Occipital lobe (tissue), 3 donors: ENCODE measurements at places on chromosomes 7 and 10.

GRCh38 chr10:7541137-7542087, 125.4 kb downstream of the ITIH5 start:
- no peak for DNase-seq

GRCh38 chr7:64758151-64758550, 36.1 kb upstream of the ZNF138 start:
- no peak for DNase-seq

DNA sequence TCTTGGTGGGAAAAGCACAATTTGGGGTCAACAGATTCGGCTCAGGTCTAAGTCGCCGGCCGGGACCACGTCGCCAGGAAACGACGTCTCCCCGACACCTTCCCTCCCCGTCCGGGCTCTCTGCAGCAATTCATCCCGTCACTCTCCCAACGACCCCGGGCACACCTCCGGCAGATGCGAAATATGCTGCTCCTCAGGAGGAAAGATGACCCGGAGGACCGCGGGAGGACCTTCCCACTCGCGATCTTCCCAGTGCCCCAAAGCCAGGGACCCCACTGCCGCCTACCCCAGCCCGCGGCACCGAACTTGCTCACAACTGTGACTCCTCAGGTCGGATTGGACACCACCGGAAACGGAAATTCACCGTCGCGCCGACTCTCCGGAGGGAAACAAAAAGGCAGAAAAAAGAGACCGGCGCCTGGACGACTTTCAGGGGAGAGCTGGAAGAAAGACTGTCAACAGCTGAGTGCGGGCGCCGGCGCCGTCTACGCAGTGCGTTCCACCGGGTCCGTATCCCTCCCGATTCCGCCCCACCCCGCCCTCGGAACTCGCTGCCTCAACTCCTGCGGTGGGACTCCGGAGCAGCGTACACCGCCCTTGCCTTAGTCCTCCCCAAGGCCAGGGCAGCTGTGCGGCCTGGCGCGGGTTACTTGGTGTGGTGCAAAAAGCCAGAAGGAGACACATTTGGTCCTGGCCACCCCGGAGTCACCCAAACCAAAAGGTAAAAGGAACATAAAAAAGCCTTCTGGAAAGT, 13.8 kb upstream of the SEC24C start:
- DNase-seq: peak; percentile 93

DNA sequence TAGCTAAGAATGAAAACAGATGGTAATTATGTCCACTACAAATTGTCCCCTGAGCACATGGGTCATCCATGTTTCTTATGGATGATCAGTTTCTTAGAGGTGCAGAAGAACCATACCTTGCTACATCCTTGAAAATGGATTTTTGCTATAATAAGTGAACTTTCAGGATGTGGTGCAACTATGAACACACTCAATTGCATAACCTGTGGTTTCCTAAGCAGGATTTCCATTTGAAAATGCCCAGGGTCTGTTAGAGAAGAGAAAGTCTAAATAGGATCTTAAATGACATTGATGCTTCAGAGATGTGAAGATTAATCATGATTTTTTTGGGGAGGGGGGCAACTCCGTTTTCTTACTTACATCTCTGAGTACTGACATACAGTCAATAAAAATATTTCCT, 39.6 kb upstream of the CACNB2 start:
- no peak for DNase-seq

DNA sequence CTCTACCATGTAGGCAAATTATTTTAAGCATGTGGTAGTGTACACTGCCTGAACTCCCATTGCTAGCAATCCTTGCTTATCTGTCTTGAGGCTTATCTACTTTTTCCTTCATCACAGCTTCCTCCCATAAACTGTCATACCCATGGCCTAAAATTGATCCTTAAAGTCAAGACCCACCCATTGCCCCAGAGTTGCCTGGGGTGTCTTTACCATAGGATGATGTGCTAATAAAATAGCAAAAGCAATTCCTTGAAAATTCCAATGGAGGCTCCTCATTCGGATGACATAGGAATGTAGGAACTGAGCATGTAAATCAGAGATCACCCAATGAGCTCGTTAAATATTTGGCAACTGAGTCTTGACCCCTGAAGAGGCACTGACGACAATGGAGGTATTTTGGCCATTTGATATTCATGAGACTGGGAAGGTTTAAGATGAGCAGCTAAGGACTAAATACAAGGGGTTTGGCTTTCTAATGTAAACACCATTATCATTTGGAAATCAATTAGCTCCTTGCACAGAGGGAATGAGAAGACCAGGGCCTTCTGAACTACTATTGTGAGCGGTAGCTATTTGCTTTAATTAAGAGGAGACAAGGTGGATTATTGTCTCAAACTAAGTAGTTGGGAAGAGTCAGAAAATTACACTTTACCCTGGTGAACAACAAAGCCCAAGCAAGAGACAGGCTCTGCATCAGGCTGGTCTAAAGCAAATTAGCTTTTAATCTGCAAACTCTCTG, 234.9 kb downstream of the GATA3 start:
- no peak for DNase-seq

DNA sequence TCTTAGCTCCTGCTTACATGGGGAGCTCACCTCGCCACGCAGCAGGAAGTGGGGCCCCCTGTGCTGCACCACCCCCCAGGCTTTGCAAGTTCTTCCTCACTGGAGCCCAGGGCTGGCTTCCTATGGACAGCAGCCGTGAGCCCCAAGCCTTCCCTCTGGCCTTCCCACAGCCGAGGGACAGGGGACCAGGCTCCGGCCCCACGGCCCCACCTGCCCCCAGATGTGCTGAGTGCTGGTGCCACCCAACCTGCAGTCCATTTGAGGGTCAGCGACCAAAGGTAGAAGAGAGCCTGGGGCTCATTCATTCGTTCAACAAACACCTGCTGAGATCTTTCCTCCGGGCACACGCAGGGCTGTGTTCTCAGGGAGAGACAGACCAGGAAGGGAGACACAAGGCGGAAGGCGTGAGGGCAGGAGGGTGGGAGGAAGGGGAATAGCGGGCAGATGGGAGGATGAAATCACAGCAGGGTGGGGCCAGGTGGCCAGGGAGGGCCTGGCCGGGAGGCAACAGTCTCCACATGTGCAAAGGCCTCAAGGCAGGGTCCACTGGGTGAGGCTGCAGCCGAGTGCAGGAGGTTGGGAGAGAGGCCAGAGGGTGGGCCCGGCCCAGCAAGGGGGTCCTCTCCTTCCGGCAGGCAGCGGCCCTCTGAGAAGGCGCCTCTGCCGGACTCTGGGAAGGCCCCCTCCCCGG, 100.1 kb downstream of the FOXL3 start:
- no peak for DNase-seq

DNA sequence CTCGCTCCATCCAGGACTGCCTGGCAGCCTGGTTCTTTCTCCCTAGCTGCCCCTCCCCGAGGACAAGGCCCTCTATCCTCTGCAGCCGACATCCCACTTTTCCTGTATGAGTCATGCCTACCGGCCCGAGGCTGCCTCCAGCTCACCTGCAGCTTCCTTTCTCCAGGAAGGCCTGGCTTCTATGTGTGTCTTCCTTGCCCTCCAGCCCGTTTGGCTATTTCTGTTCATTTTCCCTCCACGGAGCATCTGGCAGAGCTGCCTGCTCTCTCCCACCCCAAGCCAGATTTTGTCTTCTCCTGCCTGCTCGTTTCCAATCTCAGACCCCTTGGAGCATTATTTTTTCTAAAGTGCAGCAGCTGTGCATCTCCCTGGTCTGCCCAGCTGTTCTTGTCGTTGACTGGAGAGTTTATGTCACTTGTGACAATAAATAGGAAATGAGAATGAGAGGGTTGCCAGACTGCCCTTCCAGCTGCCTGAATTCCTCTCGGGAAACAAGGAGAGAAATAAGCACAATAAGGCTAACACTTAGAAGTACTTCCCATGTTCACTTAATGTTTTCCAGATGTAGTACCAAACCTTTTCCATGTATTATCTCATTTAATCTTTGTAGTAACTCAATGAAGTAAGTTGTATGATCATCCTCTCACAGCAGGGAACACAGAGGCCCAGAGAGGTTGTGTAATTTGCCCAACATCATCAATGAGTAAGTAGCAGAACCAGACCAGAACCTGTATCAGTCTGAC, 19.7 kb downstream of the UBTD1 start:
- no peak for DNase-seq

DNA sequence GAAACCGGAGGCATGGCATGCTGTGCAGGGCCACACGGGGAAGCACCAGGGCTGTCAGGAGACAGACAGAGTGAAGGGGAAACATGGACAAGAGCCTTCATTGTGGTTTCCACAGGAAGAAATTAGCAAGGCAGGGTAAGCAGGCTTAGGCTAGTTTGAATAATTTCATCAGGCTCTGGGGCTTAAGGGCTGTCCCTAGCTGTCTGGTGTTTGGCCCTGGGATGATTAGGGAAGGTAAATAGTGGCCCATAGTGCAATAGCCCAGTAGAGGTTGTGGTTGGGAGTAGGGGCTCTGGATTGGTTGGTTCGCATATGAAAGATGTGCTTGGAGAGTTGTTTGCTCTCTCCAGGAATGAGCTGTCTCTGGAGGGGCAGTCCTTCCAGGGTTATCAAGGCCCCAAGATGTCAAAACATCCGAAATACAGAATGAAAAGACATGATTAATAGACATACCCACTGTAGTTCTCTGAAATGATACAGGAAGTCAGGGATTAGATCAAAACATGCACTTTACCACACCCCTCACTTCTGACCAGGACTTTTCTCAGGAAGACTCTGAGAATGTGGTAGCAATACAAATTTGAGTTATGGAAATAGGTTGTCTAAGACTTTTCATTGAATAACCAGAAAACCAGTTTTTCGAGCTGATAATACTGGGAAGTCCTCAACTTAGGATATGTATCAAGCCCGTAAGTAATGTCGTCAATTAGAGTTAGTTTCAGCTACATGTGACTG, 224.9 kb upstream of the NFE2L3 start:
- no peak for DNase-seq

- DNase-seq: no peak
Observed at GRCh38 chr7:22723181-22723601, 3.8 kb upstream of the IL6 start.

GRCh38 chr7:158943713-158944112, 87.4 kb downstream of the DYNC2I1 start:
- DNase-seq: no peak

- DNase-seq: no peak
Observed at GRCh38 chr10:113820507-113820906, 33.4 kb downstream of the DCLRE1A start.

DNA sequence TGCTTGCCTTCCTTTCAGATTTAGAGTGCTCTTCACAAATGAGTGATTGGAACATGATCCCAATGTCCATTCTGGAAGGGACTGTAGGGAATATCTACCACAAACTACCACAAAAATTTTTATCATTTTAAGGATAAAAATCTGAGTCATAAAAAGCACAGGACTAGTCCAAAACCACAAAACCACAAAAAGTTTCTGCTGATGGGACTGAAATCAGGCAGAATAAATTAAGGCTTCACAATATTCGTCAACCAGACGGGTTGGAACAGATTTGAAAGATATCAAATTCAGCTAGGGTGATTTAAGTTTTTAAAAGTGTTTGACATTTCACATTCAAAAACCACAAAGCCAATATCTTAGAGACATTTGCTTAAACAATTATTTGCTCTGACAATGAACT, 100.1 kb upstream of the PTN start:
- no peak for DNase-seq

- no peak for DNase-seq
Observed at GRCh38 chr7:69732203-69732602, 133.9 kb downstream of the AUTS2 start.

- no peak for DNase-seq
Observed at GRCh38 chr7:108723381-108723814, 153.7 kb downstream of the DNAJB9 start.

GRCh38 chr10:96235326-96236089, 35.9 kb downstream of the BLNK start:
- no peak for DNase-seq

- DNase-seq: no peak
Observed at GRCh38 chr10:86376403-86376802, 9.8 kb upstream of the GRID1 start.

- no peak for DNase-seq
Observed at GRCh38 chr7:46604241-46604661, 683.2 kb upstream of the IGFBP3 start.

- DNase-seq: no peak
Observed at GRCh38 chr7:112060625-112061024, 145.6 kb downstream of the DOCK4 start.

- DNase-seq: no peak
Observed at GRCh38 chr7:42254217-42254616, 17.2 kb upstream of the GLI3 start.

GRCh38 chr10:69677985-69678654, 48.1 kb downstream of the FAM241B start:
- no peak for DNase-seq

DNA sequence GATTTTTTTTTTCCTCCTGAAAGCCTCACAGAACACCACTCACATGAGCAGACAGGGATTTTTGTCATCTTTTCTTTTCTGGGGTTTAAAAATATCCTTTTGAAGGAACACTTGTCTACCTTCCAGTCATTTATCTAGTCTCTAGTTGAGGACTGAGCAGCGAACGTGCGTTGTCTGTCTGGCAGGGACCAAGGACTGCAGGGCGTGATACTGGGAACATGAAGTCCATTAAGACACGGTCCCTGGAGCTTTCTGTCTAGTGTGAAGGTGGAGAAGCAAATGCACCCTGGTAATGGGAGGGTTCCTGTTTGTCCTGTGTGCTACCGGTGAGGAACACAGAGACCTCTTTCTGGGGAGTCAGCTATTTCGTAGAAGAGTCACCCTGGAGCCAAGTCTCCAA, 207.4 kb downstream of the TMEM178B start:
- no peak for DNase-seq

- no peak for DNase-seq
Observed at GRCh38 chr7:35254496-35255442, 869 bp upstream of the TBX20 start.

- no peak for DNase-seq
Observed at GRCh38 chr7:114718861-114719260, 203.0 kb upstream of the MDFIC start.

GRCh38 chr10:95374597-95375209, 83.9 kb upstream of the PDLIM1 start:
- DNase-seq: peak; percentile 79

- DNase-seq: no peak
Observed at GRCh38 chr7:130150587-130150986, 54.6 kb downstream of the TMEM209 start.

GRCh38 chr7:123485187-123485586, 49.2 kb downstream of the IQUB start:
- DNase-seq: no peak

- DNase-seq: no peak
Observed at GRCh38 chr10:22665329-22665728, 49.0 kb downstream of the PIP4K2A start.

GRCh38 chr10:133243593-133243992, 5.9 kb downstream of the VENTX start:
- DNase-seq: no peak

GRCh38 chr7:127391591-127392181, 822 bp downstream of the ZNF800 start:
- no peak for DNase-seq

DNA sequence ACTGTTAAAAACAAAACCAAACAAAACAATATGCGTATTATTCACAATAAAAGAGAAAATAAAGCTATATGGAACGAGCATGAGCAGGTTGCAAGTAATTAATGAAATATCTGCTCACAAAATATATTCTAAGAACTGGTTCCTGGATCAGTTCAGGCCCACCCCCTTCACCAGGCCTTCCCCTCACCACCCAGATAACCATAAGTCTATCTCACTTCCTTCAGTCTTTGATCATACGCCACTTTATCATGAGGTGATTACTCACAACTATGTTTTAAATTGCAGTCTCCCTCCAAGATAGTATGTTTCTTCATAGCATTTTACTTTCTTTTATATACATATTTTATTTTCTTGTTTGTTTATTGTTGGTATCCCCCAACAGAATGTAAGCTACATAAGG, 263.1 kb upstream of the HGF start:
- DNase-seq: no peak
